Calu3 (cell line): ENCODE measurements at places on chromosomes 5 and 9. TPM values are rescaled to one million over a fixed set of nuclear protein-coding genes. Genes with fewer than 3 reads are reported as not detected.
A peak's percentile ranks its signal among the peaks of the same experiment; 100 is the strongest.

GRCh38 chr5:89900346-89900745 lies 509.2 kb downstream of the CETN3 start:
- no peaks in the 10 kb centered on the region for H3K4me1 ChIP-seq
- no peaks in the 10 kb centered on the region for H3K36me3 ChIP-seq
- H3K4me3 ChIP-seq: no peak overlapping the region
- no peaks in the 10 kb centered on the region for H3K27me3 ChIP-seq
- H3K27ac ChIP-seq: no peak overlapping the region

GRCh38 chr9:135526089-135526729 lies 5.0 kb downstream of the LCN1 start:
- no peak overlapping the region for H3K27ac ChIP-seq
- no peak overlapping the region for H3K4me3 ChIP-seq
- H3K4me1 ChIP-seq: no peaks in the 10 kb centered on the region

- H3K27me3 ChIP-seq: no peaks in the 10 kb centered on the region
- no peaks in the 10 kb centered on the region for H3K36me3 ChIP-seq
- H3K4me1 ChIP-seq: no peaks in the 10 kb centered on the region
- no peak overlapping the region for H3K27ac ChIP-seq
Measured at GRCh38 chr9:132937463-132937901, 6.9 kb downstream of the TSC1 start.

DNA sequence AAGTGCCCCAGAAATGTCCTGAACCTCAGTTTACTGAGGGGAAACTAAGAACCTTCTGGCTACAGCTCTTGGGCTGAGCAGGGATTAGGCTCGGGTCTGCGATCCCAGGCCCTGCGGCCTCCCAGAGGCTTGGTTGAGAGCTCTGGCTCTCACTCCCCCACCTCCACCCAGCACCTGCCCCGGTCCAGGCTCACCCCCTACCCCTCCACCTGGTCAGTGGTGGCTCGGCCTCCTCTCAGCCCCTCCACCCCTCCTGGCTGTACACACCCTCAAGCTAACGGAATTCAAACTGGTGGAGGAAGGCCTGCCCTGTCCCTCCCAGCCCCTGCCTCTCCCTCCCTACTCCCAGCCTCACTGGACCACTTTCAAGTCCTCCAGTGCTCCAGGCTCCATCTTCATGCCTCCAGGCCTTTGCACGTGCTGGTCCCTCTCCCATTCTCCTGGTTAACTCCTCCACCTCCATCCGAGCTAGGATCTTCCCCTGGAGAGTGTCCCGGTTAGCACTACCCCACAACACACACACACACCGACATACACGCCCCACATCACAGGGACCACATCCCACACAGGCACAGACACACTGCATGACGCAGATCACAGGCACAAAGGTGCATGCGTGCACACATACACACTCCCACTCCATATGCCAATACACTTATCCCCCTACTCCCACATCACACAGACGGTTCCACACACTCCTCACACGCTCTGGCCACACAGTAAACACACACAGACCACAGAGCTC lies 130.9 kb downstream of the C9orf50 start:
- peak overlapping the region; percentile 98 for H3K27ac ChIP-seq
- no peak for DNase-seq
- H3K4me3 ChIP-seq: peak overlapping the region; percentile 59
- no peaks in the 10 kb centered on the region for H3K27me3 ChIP-seq
- peaks cover 75% of the 10 kb centered on the region for H3K36me3 ChIP-seq
- peaks cover 66% of the 10 kb centered on the region for H3K4me1 ChIP-seq

GRCh38 chr9:33860200-33860871 lies 43.4 kb downstream of the UBE2R2 start:
- H3K27me3 ChIP-seq: no peaks in the 10 kb centered on the region
- H3K36me3 ChIP-seq: peaks cover 4% of the 10 kb centered on the region
- DNase-seq: no peak
- H3K4me1 ChIP-seq: peaks cover 32% of the 10 kb centered on the region
- no peak overlapping the region for H3K27ac ChIP-seq
- H3K4me3 ChIP-seq: no peak overlapping the region

DNA sequence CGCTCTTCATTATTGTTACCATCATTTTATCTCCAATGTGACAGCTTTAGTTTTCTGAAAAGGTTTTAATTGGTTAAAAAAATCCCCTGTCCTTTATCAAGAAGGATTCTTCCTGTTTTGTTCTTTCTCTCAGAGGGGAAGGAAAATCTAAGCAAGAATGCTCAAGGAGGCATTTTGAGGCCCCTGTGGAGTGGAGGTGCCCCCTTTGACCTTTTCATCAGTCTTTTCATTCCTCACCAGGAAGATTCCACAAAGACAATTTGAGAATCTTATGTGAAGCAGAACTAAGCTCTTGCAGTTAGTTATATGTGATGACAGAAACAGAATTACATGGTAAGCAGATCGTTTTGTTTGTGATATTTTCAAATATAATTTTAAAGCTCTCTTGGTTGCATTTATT lies 489.6 kb downstream of the MAN2A1 start:
- H3K27me3 ChIP-seq: no peaks in the 10 kb centered on the region
- H3K36me3 ChIP-seq: no peaks in the 10 kb centered on the region

DNA sequence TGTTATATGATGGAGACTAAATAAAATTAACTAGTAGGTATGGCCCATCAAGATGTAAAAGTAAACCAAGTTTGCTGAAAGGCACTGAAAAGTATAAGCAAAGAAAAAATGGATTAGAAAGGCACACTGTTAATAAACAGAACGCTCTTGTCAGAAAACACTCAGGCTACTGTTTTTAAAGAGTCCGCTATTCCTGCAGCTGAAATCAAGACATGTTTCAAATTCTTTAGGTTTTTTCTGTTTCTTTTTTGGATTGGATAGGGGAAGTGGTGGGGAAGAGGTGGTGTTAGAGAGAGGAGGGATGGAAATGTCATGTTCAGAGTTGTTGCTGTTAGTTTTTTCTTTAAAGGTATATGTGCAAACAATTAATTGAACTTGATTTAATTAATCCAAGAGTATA lies 17.5 kb downstream of the OSTF1 start:
- no peaks in the 10 kb centered on the region for H3K27me3 ChIP-seq
- H3K27ac ChIP-seq: no peak overlapping the region
- no peak overlapping the region for H3K4me3 ChIP-seq
- no peaks in the 10 kb centered on the region for H3K36me3 ChIP-seq
- peaks cover 7% of the 10 kb centered on the region for H3K4me1 ChIP-seq

DNA sequence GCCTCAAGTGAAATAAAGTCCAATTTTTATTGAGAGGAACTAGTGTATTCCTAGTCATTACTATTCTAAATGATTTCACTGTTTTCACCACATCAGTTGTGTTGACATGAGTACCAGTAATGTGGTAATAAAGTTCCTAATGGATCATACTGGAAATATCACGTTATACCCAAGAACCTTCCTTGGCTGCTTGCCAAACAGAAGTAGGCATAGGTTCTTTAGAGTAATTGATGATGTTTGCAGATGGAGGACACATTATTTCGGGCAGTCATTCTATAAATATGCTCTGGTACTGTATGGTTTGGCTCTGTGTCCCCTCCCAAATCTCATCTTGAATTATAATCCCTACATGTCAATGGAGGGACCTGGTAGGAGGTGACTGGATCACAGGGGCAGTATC lies 15.1 kb downstream of the SNCAIP start:
- no peak overlapping the region for H3K4me3 ChIP-seq
- H3K4me1 ChIP-seq: no peaks in the 10 kb centered on the region
- H3K27ac ChIP-seq: no peak overlapping the region
- peaks cover 16% of the 10 kb centered on the region for H3K27me3 ChIP-seq

- H3K36me3 ChIP-seq: no peaks in the 10 kb centered on the region
- H3K27ac ChIP-seq: no peak overlapping the region
- H3K4me1 ChIP-seq: no peaks in the 10 kb centered on the region
- no peak overlapping the region for H3K4me3 ChIP-seq
- H3K27me3 ChIP-seq: no peaks in the 10 kb centered on the region
Measured at GRCh38 chr5:33793836-33794549, 97.8 kb downstream of the ADAMTS12 start.

DNA sequence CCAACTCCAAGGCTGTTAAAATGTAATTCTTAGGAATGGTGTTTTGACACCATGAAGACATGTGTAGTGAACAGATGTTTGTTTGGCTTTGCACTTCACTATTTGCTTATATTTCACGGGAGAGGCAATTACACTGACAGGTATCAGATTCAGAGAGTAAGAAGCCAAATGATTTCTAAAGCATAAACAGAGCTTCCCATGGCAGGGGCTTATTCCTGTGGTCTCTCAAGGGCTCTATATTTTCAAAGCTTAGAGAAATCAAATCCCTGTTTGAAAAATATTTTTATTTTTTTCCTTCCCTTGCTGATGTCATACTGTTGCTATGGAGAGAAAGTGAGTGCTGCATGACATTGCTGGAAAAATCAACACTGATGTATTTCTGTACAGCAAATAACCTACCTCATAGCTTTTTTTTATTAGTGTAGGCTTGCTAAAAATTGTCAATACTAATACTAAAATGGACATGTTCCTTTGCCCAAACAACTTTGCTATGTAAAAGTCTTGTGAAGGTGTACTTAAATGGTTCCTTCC lies 161.4 kb downstream of the GIN1 start:
- no peak for DNase-seq
- no peaks in the 10 kb centered on the region for H3K36me3 ChIP-seq
- H3K27ac ChIP-seq: peak overlapping the region; percentile 42
- peaks cover 15% of the 10 kb centered on the region for H3K4me1 ChIP-seq
- H3K27me3 ChIP-seq: no peaks in the 10 kb centered on the region

- no peaks in the 10 kb centered on the region for H3K36me3 ChIP-seq
- H3K4me3 ChIP-seq: no peak overlapping the region
- no peak for DNase-seq
- H3K27me3 ChIP-seq: peaks cover 13% of the 10 kb centered on the region
Measured at GRCh38 chr9:108834959-108835665, 20.7 kb downstream of the ACTL7B start.

DNA sequence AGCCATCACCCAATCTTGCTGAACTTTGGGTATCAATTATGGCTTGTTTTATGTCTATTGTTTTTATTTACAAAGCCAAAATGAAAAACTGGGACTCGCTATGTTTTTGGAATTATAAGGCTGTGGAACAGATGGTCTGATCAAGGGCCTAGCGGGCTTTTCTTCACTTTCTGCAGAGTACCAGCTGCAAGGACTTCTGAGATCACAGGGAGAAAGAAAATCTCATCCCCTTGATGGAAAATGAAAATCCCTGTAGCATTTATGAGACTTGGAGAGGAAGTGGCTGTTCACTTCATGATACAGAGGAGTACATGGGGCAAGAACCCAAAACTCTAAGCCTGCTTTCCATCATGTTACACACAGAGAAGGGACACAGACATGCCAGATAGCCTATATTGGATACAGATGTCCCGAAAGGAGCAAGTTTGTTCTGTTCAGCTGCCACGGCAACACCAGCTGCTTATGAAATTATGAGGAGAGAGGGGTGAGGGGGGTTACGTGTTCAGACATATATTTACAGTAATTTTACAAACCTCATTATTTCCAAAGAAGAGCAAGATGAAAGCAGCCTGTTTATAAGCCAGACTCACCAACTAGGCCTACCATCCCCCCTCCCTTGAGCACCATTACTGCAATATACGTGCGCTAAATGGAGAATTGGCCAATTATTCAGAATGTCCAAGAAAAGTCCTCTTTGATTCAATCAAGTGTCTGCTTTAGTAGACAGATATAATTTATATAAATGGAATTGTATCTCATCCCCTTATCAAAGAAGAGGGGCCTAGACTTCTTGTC lies 220.0 kb downstream of the MARCHF11 start:
- H3K27me3 ChIP-seq: no peaks in the 10 kb centered on the region
- H3K4me1 ChIP-seq: no peaks in the 10 kb centered on the region
- no peak overlapping the region for H3K4me3 ChIP-seq
- DNase-seq: no peak
- H3K27ac ChIP-seq: no peak overlapping the region

- H3K4me3 ChIP-seq: no peak overlapping the region
- H3K36me3 ChIP-seq: peaks cover 5% of the 10 kb centered on the region
- H3K4me1 ChIP-seq: no peaks in the 10 kb centered on the region
- peaks cover 30% of the 10 kb centered on the region for H3K27me3 ChIP-seq
Measured at GRCh38 chr9:133493428-133493827, 14.5 kb upstream of the SLC2A6 start.

DNA sequence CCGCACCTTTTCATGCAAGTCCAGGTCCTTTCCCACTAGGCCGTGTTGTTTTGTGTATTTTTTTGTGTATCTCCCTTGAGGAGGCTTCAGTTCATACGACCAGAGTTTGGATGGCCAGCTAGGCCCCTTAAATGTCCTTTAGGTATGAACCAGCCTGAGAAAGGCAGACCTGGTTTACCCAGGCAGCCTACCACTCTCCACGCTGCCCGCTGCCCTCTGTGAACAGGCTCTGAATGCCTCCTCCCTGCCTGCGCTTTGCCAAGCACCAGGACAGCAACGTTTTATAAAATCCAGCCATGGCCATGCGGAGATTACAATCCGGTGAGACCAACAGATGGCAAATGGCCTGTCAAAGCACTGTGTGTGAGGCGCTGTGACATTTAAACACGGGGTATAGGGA lies 626 bp upstream of the CLTB start:
- peak overlapping the region; percentile 78 for H3K27ac ChIP-seq
- H3K4me1 ChIP-seq: peaks cover 44% of the 10 kb centered on the region
- peaks cover 26% of the 10 kb centered on the region for H3K36me3 ChIP-seq
- no peaks in the 10 kb centered on the region for H3K27me3 ChIP-seq
- DNase-seq: no peak

DNA sequence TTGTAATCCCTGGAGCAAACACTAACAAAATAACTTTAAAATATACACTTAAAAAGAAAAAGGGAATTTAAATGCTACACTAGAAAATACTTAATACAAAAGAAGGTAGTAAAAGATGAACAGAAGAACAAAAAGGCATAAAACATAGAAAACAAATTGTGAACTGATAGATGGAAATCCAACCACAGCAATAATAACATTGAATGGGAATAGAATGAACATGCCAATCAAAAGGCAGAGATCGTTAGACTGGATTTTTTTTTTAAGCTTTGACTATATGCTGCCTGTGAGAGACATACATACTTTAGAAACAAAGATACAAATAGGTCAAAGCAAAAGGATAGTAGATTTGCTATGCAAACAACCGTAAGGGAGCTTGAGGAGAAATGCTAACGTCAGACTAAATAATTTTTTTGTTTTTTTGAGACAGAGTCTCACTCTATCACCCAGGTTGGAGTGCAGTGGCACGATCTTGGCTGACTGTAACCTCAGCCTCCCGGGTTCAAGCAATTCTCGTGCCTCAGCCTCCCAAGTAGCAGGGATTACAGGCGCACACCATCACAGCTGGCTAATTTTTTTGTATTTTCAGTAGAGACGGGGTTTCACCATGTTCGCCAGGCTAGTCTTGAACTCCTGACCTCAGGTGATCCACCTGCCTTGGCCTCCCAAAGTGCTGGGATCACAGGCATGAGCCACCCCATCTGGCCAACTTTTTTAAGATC lies 6.5 kb downstream of the ABO start:
- no peaks in the 10 kb centered on the region for H3K4me1 ChIP-seq
- H3K36me3 ChIP-seq: no peaks in the 10 kb centered on the region
- no peak overlapping the region for H3K27ac ChIP-seq
- H3K27me3 ChIP-seq: peaks cover 9% of the 10 kb centered on the region
- DNase-seq: no peak

DNA sequence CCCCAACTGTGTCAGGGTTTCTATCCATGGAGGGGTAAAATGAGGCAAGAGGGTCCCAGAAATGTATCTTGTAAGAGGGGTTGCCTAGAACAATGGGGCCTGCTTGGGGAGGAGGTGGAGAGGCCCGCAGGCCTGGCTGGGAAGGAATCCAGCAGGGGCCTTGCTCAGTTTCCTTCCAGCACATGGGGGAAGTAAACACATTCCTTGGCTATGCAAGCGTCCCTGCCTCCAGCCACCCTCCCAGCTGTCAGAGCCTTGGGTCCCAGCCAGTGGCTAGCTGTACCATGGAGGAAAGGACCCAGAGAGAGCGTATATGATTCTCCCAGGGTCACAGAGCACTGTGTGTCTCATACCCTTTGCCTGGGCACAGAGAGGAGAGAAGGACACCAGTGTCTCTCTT lies 71.1 kb upstream of the IL17B start:
- DNase-seq: no peak
- H3K4me3 ChIP-seq: no peak overlapping the region
- peaks cover 51% of the 10 kb centered on the region for H3K4me1 ChIP-seq
- H3K36me3 ChIP-seq: no peaks in the 10 kb centered on the region
- H3K27me3 ChIP-seq: no peaks in the 10 kb centered on the region

JAKMIP2 gene
- not detected in 2 replicates for total RNA-seq
